HCEC 1CT (cell line): ENCODE measurements at places on chromosomes 11 and 22.

- DNase-seq, result no peak
These were observed 11.4 kb upstream of the HPX start for GRCh38 chr11:6452219-6452618.

DNA sequence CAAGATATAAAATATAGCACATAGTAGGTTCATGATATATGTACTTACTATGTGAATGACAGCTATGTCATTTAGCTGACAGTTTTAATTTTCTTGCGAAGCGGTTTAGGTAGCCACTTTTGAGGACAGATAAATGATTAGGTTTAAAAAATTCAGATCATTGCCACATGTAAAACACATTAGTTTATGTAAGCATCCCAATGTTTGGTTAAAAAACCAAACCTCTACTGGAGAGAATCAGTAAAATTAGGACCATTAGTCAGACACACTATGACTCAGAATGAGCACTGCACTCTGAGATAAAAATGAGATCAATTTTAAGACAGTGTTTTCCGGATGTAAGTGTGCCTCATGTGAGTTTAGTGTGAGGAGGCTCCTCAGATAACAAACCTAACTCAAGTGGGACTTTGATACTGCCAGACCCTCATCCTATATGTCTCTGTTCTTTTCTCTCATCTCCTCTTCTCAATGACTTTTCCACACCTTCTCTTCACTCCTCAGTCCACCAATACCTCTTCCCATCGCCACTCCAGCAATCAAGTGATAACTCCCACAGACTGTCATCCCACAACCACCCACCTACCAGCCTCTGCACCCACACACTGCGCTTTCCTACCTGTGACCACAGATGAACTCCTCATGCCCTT lies 6.8 kb upstream of the OR2AT4 start:
- peak; percentile 87 for DNase-seq

- DNase-seq, result no peak
These were observed 82.2 kb downstream of the ATG16L2 start for GRCh38 chr11:72896431-72896830.

DNA sequence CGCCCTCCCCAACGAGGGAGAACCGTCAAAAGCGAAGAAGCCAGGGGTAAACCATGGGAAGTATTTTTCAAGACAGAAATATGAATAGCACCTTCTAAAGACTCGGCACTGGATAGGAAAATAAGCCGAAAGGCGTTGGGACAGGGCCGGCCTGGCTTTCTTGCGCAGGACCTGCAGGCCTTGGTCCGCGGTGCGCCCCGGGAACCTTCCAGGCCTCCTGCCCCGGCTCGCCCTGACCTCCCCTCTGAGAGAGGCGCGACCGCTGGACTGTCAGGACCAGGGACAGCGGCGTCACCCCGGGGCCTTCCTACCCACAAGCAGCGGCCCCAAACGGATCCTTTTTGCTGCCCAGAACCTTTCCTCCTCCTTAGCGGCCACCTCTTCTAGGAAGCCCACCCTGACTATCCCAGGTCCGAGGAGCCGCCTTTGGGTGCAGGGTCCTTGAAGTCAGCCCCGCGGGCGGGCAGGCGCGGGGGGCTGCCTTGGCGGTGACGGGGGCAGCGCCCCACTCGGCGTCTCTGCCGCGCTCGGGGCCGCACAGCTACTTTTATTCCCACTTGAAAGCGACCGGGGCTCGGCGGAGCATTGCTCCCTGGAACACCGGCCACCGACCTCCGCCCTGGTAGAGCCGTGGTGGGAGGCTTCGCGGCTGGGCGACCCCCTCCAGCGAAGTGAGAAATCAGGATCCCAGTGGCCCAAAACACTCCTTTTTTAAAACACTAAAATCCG lies 650 bp upstream of the MAPK11 start:
- DNase-seq, result peak; percentile 59

DNA sequence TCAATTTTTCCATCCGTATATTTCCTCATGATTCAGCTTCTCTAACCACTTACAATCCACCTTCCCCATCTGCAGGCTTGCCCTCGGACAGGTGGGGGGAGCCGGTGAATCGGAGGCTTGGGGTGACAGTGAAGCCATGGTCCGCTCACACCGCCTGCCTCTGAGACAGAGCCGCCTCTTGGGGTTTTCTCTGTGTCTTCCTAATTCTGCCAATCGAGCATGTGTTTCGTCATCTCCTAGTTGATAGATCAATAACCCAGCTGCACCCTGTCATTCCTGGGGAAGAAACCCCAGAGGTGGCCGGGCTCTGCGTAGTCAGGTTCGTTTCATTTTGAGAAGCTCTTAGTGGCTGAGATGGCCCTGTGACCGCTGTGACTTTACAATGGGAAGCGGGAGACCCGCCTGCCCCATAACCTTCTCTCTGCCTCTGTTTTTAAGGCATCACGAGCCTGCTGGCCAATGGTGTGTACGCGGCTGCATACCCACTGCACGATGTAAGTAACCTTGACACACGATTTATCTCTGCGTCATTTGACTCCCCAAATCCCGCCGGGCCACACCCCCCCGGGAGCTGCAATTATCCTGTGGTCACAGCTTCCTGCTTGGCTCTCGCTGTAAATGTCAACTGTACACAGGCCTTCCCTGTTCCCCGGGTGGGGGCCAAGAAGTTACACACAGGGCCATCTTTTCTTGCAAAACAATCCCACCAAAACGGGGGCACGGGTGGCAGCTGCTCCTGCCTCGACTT lies 33.3 kb downstream of the ANO1 start:
- DNase-seq, result peak; percentile 30

DNA sequence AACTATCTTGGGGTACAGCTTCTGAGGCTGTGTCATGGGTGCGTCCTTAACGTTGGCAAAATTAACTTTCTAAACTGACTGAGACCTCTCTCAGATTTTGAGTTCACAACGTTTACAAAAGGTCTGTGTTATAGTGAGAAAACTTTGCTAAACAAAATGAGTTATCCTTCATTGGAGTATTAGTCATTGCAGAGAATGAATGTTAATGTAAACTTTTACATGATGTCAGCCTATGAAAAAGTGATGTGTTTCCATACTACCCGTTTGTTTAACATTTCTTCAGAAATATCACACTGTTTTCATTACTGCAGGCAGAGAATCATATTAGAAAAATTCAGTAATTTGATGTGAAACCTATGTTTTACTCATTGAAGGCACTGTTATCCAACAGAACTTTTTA lies 32.1 kb downstream of the HSD17B12 start:
- DNase-seq, result peak; percentile 69

DNA sequence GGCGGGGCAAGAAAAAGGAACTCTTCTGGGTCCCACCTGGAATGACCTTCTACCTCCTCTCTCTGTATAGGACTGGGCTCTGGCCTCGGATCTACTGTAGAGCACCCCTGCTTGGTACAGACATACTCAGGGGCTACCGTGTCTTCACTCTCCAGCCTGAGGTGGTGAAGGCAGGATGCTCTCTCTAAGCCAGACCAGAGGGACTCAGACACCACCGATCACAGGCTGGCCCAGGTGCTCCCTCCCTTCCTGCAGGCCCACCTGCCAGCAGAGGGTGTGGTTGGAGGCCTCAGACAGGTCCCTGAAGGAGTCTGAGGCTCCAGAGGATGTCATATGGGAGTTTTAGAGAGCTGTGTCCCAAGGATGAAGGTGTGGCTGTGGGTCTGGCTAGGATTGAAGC lies 4.1 kb downstream of the NHERF4 start:
- DNase-seq, result no peak

GRCh38 chr11:64245401-64245796 lies 1.3 kb downstream of the PPP1R14B start:
- DNase-seq, result no peak

- peak; percentile 82 for DNase-seq
These were observed 305.8 kb upstream of the NCAM1 start for GRCh38 chr11:112655371-112655770.

DNA sequence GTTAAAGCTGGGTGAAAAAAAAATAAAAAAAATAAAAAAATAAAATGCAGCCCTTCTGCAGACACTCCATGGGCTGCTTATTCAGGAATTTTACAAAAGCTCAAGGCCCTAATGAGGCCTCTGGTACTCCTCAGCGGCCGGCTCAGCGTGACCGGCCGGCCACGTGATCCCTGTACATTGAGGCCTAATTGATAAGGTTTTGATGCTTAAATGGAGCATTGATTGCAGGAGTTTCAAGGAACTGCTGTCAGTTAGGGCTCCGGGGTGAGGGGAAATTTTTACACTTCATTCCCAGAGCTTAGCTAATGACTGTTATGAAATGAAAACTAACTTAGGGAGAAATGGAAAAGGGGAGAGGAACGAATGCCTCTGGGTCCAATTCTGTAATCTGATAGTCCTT lies 368.8 kb upstream of the KIRREL3 start:
- no peak for DNase-seq

GRCh38 chr22:19932367-19933206 lies 9.0 kb upstream of the COMT start:
- DNase-seq, result no peak

DNA sequence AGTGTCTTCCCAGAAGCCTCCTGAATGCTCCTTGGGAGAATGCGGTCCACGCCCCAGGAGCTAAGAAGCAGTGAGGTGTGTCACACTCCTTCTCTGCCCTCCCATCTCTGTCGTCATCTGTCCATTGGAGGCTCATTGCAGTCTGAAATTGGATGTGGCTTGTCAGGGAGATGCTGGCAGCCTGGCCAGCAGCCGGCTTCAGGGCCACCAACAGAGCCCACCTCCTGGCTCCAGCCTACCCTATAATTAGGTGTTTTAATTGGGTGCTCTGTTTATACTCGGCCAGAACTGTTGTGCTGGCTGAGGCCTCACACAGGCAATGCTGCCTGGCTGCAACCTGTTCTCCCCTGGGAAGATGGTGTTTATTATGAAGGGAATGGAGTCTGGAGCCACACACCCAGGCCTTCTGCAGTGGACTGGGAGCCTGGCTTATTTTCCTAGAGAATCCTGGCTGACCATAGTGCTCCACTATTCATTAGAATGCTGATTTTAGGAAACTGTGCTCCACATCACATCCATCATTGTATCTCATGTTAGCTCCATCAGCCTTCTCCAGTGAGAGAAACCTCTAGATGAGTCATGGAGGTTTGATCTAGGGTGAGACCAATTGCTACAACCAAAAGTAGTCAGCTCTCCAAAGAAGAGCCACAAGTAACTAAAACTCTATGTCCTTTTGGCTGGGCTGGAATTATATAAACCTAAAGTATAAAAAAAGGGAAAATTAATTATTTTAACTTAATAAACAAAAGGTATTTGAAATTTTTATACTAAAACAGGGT lies 86.8 kb upstream of the CRTAM start:
- peak; percentile 62 for DNase-seq

DNA sequence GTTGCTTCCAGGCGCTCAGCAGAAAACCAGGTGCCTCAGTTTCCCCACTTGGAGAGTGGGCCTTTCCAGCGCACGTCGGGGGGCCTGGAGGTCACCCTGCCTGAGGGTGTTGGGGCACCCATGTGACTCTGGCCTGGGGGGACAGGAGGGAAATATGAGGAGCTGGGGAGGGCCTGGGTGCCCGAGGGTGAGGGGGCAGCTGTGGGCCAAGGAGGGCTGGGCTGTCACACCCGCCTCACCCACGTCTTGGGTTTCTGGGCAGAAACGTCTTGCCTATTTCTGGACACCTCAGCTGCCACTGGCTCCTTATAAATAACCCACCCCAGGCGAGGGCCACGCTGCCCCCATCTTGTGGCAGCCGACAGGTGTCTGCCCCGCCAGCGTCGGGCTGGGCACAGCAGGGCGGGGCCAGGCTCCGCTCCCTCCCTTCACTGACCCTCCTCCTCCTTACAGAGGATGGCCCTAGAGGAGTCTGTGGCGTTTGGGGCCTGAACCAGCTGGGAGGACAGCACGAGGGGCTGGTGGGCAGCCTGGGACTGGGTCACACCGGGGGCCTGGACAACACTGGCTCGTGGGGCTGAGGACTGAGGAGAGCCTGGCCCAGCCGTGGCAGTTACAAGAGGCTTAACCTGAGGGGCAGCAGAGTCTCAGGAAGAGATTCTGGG lies 1.5 kb downstream of the TNNT3 start:
- no peak for DNase-seq

GRCh38 chr22:37169406-37169805 lies 18.6 kb downstream of the C1QTNF6 start:
- no peak for DNase-seq

- no peak for DNase-seq
These were observed 78.1 kb downstream of the NFAM1 start for GRCh38 chr22:42353883-42354727.

DNA sequence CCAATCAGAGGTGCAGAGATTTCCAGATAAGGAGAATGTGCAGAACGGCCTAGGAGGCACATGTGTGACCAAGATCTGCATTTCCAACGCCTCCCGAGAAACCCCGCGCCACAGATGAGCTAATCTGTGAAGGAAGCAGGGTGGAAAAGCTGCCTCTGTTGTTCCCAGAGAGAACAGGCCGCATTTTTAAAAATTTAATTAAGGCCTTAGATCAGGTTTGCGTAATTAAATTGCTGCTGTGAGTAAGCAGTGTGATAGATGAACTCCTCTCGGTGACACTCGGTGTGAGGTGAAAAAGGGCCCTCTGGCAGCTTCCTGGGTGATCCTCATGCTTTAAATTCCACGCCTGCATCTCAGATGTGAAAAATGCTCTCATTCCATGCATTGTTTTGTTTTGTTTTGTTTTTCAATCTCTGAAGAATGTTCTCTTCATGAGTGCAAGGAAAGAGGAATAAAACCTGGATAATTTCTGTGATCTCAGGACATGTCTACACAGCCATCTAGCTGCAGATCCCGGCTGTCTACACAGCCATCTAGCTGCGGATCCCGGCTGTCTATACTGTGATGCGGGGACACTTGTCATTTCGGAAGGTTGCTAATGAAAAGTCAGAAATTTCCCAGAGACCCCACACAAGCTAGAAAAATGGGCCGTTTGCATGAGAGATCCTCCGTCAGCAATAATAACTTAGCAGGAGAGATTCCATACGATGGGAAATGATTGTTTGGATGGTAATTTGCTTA lies 1398.9 kb downstream of the BRD1 start:
- no peak for DNase-seq

DNA sequence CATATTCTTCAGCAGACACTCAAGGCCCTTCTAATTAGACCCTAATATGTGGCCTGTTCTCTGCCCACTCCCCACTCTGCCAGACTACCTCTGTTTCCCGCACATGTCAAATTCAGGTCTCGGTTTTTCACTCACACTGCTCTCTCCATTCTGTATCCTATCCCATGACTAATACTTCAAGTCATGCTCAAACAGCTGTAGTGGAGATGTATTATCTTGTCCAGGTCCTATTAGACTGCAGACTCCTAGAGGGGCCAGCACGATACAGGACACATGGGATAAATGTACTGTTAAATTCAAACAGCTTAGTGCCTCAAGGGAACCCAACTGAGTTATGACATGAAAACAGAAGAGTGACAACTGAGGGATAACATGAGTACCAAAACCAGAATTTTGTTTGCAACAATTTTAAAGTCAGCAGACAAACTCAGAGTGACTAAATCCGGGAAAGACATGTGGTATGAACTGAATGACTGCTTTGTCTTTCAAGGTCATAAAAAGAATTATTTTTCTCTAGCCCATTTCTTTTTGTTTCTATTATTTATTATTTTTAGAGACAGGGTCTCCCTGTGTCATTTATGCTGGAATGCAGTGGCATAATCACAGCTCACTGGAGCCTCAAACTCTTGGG lies 20.5 kb downstream of the ATP6V1E1 start:
- no peak for DNase-seq

DNA sequence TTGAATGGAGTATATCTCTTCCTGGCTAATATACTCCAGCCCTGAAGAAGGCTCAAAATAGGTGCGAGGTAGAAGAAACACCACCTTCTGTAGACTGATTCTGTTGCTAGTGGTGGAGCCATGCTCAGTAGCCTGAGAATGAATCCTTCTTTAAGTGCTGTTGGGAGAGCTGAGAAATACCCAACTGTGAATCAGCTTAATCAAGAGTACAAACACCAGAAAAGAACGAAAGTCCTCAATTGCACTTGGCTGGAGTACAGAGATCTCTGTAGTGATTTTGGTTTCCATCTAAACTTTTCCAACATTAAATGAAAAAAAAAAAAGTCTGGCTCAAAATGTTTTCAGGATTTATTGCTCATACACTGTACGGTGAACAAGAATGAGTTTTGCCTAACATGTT lies 619.1 kb downstream of the METTL15 start:
- DNase-seq, result no peak
